ENCODE measurements at places on chromosomes 6 and 20. TPM values are rescaled to one million over a fixed set of nuclear protein-coding genes. Genes with fewer than 3 reads are reported as not detected.

Gene SIM1
- total RNA-seq = not detected

Gene RTF2
- total RNA-seq = 42.4 TPM

Gene LST1
- total RNA-seq = not detected

Gene TSBP1
- not detected for total RNA-seq

Gene BPIFB4
- not detected for total RNA-seq

Gene MICB
- total RNA-seq = 8.1 TPM

DNA sequence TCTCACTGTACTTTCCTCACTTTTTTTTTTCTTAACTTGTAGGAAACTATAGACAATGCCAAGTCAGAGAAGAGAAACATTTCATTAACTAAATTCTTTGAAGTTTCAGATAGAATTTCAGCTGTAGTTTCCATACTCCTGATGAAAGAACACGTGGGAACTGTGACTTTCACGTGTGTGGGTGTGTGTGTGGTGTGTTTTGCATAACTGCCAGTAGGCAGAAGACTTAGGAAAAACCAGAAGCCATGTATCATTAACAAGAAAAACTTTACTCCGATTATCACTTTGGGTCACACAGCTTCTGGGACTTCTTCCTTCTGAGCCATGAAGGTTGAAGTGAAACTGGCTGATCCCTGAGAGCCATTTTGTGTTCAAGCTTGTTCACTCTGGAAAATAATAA, 483.3 kb downstream of the TFAP2B start:
- DNase-seq = no peak

GRCh38 chr6:95693108-95693507, 115.8 kb downstream of the MANEA start:
- peak; percentile 55 for DNase-seq

- DNase-seq = no peak
Observed at GRCh38 chr20:36331209-36331608, 25.1 kb downstream of the DLGAP4 start.

DNA sequence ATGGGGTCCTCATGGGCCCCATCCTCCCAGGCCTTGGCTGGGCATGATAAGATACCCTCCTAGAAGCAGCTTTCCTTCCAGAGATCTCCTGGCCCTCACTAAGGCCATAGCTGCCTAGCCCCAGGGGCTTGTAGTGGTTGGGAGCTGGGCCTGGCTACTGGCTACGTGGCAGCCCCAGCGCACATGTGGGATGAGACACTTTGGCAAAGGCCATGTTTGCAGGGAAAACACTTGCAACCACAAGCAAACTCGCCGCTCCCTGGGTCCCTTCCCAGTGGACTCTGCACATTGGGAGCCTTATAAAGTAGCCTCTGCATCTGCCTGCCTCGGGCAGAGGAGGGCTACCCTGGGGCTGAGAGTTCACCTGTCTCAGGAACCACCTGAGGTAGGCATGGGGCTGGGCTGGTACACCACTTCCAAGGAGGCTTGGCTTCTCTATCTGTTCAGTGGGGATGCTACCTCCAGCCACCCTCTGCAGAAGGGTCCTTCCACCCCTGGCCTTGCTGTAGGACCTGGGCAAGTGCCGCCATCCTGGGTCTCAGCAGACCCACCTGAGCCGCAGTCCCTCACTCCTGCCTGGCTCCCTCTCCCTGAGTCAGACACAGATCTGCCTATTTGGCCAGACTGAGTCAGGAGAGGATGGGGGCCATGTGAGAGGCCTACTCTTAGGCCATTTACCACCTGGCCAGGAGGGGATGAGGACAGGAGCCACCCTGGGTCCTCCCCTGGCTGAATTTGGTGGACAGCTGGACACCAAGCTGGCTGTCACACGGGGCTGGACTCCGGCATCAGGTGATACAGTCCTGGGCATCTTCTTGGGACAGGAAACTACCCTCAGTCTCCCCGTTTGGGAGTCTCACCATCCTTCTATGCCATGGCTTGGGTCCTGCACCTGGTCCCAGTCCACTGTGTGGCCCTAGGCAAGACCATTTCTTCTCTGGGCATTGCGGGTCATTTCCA, at the start of gene BPIFB2:
BPIFB2 (plus strand) TSS at position 329 of the 960 bp plus-strand sequence. CDS start 871 bp downstream, outside the sequence.
- DNase-seq = no peak

DNA sequence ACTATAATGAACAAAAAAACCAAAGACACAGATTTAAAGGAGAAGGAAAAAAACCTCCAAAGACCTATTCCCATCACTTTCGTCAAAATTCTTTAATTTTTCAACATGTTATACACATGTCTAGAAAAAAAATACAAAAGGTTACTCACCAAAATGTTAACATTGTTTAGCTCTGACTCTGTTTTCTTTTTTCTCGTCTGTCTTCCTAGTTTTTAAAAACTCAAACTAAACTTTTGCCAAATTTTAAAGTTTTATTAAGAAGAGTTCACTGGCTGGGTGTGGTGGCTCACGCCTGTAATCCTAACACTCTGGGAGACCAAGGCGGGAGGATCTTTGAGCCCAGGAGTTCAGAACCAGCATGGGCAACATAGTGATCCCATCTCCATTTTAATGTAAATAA, 10.8 kb downstream of the MCUR1 start:
- DNase-seq = no peak

DNA sequence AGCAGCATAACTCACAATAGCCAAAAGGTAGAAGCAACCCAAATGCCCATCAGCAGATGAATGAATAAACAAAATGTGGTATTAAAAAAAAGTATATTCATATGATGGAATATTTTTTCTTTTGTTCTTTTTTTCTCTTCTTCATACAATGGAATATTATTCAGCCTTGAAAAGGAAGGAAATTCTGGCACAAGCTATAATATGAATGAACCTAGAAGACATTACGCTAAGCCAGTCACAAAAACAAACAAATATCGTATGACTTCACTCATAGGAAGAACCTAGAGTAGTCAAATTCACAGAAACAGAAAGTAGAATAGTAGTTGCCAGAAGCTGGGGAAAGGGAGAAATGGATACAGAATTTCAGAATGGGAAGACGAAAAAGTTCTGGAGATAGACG, 63.7 kb downstream of the RBL1 start:
- DNase-seq = no peak

GRCh38 chr6:15399641-15400470, 154.0 kb downstream of the JARID2 start:
- peak; percentile 55 for DNase-seq

DNA sequence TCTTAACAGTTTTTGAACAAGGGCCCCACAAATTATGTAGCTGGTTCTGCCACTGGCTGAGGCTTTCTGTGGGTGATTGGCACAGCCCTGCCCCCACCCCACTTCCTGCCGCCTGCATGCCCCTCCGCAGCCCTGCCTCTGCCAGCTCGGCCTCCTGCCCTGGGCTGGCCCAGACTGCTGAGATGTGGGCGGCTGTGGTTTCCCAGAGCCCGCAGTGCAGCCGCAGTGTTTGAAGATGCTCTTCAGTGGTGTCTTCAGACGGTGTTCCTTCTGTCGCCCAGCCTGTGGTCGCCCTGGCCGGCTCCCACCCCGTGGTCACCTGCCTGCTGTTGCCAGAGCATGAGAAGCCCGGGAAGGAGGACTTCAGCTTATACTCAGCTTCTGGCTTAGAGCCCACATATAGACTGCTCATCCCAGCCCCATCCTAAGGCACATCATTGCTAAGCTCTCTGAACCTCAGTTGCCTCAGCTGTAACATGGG, 154.3 kb downstream of the VEGFA start:
- DNase-seq = no peak

DNA sequence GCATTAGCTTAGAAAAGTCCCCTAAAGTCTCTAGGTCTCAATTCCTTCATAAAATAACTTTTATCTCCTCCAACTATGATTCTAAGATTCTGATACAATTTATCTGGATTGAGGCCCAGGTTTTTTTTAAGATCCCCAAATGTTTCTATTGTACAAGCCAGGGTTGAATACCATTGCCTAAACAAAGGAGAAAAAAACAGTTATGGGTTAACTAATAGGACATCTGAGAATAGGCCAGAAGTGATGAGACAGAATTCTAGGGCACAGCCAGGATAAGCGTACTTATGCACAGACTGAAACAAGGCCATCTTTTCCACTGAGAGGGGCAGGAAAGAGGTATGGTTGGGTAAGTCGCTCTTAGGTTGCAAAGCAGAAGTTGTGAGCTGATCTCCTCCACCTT, 26.4 kb downstream of the EPB41L2 start:
- DNase-seq = no peak

GRCh38 chr20:44143936-44144335, 43.1 kb downstream of the JPH2 start:
- DNase-seq = no peak

All from neural progenitor cell (in vitro differentiated cells).